Kidney tubule cell (primary cell): ENCODE measurements at places on chromosomes 6 and 20.

GRCh38 chr6:38169977-38170526 lies 350.5 kb downstream of the ZFAND3 start:
- no peak for DNase-seq

GRCh38 chr6:107868867-107869611 lies 44.9 kb upstream of the SCML4 start:
- DNase-seq: no peak

- DNase-seq: no peak
These were observed 34.7 kb downstream of the MAN1A1 start for GRCh38 chr6:119314885-119315272.

DNA sequence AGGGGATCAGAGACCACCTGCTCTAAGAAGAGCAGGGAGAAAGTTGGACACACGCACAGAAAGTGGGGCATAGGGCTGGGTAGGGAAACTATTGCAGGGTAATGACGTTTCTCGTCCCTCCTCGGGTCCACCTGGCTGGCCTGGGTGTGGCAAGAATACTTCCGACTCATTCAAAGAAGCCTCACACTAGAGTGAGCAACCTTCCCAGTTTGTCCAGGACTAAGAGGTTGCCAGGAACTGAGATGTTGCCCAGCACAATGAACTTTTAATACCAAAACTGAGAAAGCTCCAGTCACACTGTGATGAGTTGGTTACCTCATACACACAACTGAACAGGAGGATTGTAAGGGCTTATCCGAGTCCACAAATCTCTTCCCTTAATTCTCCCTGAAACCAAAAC lies 74.5 kb upstream of the ADGRF1 start:
- peak; percentile 56 for DNase-seq

- DNase-seq: no peak
These were observed 462.6 kb downstream of the TBC1D32 start for GRCh38 chr6:120871416-120872261.

DNA sequence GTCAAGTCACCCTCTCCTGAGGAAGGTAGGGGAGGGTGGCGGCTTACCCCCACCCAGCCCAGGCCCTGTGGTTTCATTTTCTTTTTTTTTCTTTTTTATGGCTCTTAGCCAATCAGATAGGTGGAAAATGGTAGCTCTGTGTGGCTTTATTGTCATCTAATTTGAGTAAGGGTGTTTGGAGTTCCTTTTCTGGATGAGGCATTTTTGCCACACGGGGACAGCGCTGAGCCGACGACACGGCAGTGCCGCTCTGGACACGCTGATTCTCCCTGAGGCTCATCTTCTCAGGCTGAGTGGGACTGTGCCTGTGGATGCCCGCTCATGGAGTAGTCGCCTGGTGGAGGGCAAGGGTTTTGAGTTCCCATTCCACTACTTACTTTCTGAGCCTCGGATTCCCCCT lies 37.6 kb upstream of the ANGPT4 start:
- peak; percentile 9 for DNase-seq

DNA sequence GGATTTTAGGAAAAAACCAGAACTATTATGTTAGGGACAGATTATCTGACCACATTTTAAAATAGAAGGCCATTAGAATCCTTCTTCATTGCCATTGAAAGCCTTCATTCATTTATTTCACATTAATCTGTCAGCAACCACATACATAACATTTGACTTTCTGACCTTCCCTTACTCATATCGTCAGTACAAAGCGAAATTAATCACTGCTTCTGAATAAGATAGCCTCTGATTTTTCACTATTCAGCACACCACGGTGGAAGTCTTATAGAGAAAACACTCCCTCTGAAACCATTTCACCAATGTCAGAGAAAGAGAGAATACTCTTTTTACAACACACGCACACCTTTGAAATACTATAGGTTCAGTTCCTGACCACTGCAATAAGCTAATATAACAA lies 442.5 kb upstream of the ID4 start:
- DNase-seq: no peak

GRCh38 chr6:706819-707381 lies 14.0 kb upstream of the EXOC2 start:
- DNase-seq: no peak

DNA sequence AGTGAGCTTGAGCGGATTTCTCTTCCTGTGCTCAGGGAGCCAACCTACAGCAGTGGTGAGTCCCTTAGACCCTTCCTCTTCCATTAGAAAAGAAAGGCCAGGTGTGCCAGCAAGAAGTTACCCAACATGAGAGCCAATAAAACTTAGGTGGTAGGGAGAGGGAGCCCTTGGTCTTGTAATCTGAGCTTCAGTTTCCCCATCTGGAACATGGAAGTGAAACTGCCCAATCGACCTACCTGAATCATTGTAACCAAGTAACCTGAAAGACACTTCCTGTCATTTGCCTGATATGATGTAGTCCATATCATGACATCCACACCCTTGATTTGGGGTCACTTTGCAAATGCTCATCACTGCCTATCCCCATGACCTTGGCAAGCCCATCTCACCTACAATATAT lies 66.4 kb downstream of the MDGA1 start:
- DNase-seq: peak; percentile 44

- no peak for DNase-seq
These were observed 8.8 kb upstream of the MUC21 start for GRCh38 chr6:30974490-30975252.

DNA sequence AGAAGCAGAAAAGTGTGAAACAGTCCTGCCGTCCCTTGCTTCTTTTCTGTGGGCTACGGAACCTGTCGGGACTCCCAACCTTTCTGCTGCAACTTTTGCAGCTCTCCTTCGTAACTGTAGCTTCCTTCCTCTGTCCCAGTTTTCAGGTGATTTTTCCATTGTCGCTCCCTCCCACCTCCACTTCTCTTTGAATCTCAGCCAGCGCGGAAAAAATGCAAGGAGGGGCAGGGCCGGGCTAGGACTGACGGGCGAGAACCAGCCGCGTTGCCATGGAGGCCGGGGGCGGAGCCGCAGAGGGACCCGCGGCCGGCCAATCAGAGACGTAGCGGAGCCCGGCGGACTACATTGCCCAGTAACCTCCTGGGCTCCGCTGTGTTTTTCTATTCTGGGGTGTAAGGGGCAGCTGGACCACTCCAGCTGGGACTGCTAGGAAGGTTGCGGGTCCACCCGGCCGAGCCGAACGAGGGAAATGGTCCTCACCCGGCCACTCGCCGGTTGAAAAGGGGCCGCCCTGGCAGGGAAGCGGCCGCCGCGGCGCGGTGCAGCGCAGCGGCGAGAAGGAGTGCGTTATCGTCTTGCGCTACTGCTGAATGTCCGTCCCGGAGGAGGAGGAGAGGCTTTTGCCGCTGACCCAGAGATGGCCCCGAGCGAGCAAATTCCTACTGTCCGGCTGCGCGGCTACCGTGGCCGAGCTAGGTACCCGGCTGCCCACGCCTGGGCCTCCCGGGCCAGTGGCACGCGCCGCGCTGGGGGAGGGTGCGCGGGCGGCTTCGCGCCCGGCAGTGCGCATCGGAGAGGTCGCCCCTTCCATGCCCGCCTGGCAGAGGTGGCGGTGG lies at the start of the genes CYP39A1 and SLC25A27:
CYP39A1 (minus strand) TSS at position 216 of the 836 bp plus-strand sequence. CDS start 236 bp downstream, outside the sequence.
SLC25A27 (plus strand) TSS at position 373 of the 836 bp plus-strand sequence; CDS start at position 591, 218 bp downstream.
- DNase-seq: peak; percentile 91

DNA sequence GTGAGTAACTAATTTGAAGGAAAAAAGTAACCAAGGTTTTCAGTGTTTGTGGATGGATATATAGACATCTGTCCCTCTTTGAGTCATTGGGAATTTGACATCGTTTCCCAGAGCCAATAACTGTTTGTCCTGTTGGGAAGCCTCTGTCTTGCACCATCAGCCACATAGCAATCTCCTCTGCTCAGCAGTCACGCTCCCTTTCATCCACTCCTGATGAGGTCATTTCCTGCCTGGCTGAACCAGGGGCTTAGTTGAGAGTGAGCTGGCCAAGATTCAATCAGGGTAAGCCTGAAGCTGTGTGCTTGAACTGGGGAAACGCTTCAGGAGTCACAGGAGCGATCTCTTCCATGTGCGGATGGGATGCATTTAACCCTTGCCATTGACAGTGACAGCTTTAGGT lies 121.5 kb upstream of the FOXQ1 start:
- peak; percentile 99 for DNase-seq

DNA sequence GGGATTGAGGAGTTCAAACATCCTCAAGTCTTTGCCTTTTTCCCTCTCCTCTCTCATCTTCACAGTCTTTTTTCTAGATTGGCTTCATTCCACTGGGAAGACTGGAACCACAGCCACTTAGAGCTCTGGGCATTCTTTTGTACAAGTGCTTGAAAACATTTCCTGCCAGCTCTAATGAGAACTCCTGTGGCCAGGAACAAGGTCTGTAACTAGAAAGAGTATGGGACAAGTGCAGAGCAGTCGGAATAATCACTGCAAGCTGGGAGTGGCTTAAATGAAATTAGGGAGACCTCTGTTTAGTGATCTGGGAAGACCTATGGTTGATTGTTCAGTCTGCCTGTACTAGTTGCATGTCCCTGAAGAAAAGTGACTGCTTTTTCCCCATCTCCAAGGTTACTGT lies 41.0 kb upstream of the SMIM8 start:
- no peak for DNase-seq

GRCh38 chr6:111997078-111997852 lies 56.6 kb upstream of the CCN6 start:
- DNase-seq: peak; percentile 80

- no peak for DNase-seq
These were observed 32.2 kb downstream of the ATP9A start for GRCh38 chr20:51735728-51736600.
